ENCODE measurements at places on chromosomes 13 and 19.

DNA sequence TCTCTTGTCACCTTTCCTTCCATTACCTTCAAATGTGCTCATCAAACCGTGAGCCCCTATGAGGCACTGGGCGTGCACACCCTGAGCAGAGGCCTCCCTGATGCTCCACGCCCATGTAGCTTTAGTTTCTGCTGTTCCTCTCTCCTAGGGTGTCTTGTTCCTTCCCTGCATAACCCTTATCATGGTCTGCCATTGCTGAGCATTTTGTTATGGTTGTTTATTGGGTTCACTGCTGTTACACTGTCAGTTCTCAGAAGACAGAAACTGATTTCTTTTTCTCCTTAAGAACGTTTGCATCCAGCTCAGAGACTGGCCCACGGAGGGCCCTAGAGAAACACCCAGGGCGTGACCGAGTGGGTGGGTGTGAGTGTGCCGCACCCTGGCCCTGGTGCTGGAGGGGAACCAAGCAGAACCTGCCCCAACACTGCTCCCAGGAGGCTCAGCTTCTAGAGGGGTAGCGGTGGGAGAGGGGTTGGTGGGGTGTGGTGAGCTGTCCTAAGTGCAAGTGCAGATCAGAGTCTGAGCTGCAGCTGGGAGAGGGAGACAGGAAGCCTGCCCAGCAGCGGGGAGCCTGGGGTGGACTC lies 61.4 kb upstream of the URI1 start:
- no peak for DNase-seq

DNA sequence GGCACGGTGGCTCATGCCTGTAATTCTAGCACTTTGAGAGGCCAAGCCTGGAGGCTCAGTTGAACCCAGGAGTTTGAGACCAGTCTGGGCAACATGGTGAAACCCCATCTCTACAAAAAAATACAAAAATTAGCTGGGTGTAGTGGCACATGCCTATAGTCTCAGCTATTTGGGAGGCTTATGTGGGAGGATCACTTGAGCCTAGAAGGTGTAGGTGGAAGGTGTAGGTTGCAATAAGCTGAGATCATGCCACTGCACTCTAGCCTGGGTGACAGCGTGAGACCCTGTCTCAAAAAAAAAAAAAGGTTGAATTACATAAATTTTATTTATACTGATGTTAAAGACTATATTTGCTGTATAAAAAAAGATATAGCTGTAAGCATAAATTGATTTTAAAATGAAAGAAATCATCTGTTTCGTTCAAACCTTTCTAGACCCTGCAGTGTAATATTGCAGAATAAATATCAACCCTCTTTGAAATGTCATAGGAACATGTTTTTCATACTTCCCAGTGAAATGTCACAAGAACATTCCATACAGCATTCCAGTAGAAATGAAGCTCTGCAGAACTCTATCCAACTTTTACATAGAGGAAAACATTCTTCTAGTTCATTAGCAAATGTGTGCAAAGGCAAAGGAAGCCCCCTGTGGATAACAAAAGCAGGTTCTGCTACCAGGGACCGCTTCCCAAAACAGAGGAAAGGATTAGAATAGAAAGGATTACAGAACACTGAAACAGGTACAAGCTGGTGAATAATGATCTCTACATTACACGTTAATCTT lies 76.0 kb downstream of the CAB39L start:
- DNase-seq: no peak

GRCh38 chr13:111598747-111599146 lies 278.3 kb downstream of the TEX29 start:
- DNase-seq: no peak

GRCh38 chr13:109207622-109208021 lies 578.2 kb downstream of the MYO16 start:
- DNase-seq: no peak

GRCh38 chr13:41492432-41493260 lies 35.3 kb downstream of the RGCC start:
- no peak for DNase-seq

Measured in right atrium auricular region (tissue), 2 donors.